ENCODE measurements at places on chromosomes 7 and 10.

DNA sequence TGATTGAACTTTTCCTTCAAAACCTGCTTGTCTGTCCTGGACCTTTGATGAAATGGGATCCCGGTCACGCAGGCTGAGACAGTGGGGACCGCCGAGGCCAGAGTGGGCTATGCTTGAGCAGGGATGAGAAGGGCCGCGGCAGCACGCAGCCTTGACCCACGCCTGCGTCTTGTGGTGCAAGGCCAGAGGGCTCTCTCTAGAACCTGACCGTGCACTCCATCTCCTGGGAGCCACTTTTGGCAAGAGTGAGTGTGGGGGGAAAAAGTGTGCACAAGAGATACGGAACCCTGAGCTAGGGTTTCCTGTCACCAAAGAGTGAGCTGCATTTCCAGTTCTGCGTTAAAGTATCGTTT, 42.4 kb downstream of the WIPI2 start:
- DNase-seq, result no peak

DNA sequence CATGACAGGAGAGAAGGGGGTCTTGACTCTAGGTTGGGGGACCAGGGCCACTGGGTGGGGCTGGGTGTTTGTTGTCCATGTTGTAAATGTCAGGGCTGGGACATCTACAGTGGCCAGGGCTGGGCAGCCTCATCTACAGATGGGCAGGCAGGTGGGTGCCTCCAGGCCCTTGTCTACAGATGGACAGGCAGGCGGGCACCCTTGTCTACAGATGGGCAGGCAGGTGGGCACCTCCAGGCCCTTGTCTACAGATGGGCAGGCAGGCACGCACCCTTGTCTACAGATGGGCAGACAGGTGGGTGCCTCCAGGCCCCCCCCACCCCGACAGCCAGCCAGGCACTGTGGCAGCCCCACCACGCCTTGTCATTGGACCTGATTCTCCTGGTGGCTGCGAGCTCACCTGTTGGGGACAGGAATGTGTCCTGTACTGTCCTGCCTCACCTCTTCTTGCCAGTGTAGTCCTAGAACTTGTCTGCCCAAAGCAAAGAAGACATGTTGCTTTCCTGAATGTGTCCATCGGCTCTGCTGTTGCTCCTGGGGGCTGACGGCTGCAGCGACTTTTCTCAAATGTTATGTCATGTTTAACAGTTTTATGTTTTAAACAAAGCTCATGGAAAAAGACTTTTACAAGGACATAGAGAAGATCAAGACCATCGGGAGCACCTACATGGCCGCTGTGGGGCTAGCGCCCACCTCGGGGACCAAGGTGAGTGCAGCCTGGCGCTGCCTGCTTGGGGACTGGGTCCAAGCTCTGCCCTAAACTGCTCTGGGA, 129.9 kb downstream of the ADCY1 start:
- DNase-seq, result no peak

- no peak for DNase-seq
Observed at GRCh38 chr7:151776446-151776845, 100.5 kb downstream of the PRKAG2 start.

GRCh38 chr10:22133749-22134624, 83.8 kb downstream of the EBLN1 start:
- DNase-seq, result peak; percentile 67

GRCh38 chr7:117047496-117047895, 94.2 kb downstream of the ST7 start:
- no peak for DNase-seq

GRCh38 chr10:27390681-27391080, 113.4 kb upstream of the RAB18 start:
- DNase-seq, result no peak

GRCh38 chr10:28432210-28432676, 100.7 kb upstream of the WAC start:
- DNase-seq, result peak; percentile 86

DNA sequence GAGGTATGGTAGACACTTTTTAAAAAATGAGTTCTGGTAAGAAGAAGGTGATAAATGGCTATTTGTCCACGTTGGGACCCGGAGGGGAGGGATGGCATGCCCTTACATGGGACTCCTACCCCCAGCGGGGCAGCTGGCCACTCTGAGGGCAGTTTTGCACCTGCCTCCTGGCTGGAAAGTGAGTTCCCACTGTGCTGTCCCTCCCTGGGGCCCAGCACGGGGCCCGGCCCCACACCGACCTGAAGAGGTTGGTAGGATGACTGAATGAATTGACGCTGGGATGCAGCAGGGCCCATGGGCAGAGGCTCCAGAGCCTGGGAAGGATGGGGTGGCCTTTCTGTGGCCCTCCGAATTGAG, 601 bp upstream of the AEBP1 start:
- DNase-seq, result no peak

- DNase-seq, result no peak
Observed at GRCh38 chr10:21299330-21299729, 226.2 kb downstream of the SKIDA1 start.

DNA sequence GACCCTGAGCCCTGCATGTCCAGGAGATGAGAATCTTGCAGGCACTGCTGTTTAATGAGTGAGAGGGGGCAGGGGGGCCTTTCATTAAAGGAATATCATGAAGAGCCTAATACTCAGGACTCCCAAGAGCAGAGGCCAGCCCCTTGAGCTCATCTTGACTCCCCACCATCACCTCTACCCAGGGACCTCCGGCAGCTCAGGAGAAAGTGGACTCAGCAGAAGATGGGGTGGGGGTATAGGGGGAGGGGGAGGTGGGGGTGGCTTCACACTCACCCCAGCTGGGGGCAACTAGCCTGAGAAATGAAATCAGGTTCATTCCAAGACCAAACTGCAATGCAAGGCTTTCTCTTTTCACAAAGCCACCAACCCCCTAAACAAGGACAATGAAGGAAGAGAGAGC, 575.6 kb upstream of the MKI67 start:
- DNase-seq, result no peak

DNA sequence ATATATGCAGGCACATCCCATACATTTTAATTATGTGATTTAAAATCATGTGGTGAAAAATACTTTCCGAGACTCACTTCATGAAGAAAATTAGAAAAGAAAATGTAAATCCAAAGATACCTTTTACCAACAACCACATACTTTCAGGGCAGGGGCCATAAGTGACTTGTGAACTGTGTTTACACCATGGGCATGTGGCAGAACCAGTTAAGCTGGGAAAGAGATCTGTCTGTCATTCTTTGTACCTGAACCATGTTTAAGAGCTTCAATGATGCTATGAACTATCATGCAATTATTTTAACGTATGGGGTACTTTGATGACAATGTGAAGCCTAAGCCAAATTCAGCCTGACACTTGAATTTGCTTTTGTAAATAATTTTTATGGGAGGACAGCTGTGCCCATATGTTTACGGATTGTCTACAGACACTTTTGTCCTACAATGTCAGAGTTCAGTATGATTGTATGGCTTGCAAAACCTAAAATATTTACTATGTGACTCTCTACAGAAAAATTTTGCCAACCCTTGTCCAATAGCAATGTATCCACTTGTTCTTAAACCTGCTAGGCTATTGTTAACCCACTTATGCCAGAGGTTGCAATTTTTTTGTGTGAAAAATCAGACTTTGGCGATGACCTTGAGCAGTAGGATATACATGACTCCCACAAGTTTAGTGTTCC, 654.6 kb downstream of the TNS3 start:
- DNase-seq, result no peak

GRCh38 chr10:9957351-9957750, 1060.3 kb upstream of the CELF2 start:
- no peak for DNase-seq

DNA sequence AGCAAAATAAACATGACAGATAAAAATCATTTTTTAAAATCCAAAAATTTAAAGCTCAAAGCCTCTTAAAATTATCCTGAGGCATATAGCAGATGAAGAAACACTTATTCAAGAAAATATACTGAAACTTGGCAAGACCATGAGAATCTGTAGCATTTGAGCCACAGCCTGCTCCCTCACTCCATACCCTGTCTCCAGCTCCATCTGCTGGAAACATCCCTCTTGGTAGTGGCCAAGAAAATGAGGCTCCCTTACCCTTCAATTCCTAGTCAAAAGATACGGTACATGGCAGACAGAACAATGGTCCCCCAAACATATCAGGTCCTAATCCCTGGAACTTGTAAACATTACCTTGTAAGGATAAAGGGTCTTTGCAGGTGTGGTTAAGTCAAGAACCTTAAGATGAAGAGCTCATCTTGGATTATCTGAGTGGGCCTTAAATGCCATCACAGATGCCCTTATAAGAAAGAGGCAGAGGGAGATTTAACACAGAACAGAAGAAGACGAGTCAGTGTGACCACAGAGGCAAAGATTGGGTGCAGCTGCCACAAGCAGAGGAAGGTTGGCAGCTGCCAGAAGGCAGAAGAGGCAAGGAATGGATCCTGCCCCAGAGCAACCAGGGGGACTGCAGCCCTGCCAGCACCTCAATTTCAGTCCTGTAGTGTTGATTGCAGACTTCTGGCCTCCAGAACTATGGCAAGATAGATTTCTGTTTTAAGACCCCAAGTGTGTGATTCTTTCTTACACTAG, 149.4 kb downstream of the ZNF248 start:
- no peak for DNase-seq
